ENCODE measurements at places on chromosomes 12 and 14.

- DNase-seq, result no peak
Measured at GRCh38 chr14:49755378-49755777, 12.6 kb upstream of the KLHDC2 start.

DNA sequence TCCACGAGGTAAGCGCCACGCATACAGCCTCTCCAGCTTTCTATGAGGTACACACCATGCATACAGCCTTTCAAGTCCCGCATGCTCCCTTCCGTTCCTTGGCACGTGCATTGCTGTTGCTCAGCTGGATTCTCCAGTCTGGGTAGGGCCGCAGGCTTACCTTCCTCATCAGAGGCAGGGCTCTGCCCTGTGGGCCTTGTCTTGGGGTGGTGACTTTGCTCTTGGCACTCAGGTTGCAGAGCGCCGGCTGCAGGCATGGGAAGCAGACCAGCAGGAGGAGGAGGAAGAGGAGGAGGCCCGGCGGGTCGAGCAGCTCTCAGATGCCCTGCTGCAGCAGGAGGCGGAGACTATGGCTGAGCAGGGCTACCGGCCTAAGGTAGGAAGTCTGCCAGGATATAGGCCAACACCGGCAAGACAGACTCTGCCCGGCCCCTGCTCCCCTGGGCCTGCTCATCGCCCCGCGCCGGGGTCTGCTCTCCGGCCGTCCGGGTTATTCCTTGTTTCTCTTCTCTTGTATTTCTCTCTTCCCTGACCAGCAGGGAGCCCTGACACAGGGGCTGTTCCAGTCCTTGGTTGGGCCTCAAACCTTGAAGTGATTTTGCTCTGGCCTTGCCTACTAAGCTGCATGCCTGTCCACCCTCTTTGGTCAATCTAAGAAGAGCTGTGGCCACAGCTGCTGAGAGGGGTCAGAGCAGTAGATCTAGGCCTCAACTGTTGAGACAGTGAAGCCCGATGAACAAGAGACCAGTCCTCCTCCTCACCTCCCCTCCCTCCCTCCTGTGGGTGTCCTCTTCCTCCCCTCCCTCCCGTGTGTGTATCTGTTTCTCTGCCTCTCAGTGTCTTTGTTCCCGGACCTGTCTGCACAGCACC, 15.3 kb downstream of the TCHP start:
- DNase-seq, result no peak

DNA sequence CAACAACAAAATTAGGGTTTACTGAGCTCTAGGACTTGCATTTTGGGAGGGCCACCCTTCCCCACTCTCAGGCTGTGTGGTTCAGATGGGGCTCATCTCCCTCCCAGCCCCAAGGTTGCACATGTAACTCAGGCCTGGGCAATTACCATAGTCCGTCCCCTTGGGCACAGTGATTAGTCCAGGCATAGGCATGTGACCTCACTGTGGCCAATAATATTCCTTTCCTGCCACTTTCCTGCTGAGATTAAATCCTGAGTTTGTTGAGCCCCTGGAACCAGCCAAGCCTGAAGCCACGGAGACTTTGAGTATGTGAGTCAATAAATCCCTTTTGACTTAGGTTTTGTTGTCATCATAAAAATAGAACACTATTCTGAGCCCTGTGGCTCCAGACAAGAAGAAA, 113.0 kb downstream of the AACS start:
- no peak for DNase-seq

- DNase-seq, result no peak
Measured at GRCh38 chr12:113591480-113591974, 119.9 kb upstream of the LHX5 start.
